H9 (cell line): ENCODE measurements at places on chromosomes 13 and 19. TPM values are rescaled to one million over a fixed set of nuclear protein-coding genes. Genes with fewer than 3 reads are reported as not detected.
A peak's percentile ranks its signal among the peaks of the same experiment; 100 is the strongest.

- no peak for DNase-seq
Observed at GRCh38 chr19:47497821-47498520, 14.0 kb upstream of the KPTN start.

- DNase-seq: no peak
Observed at GRCh38 chr19:45280471-45280961, 29.4 kb downstream of the MARK4 start.

SIGLEC11 gene
- total RNA-seq: not detected in 2 replicates

DNA sequence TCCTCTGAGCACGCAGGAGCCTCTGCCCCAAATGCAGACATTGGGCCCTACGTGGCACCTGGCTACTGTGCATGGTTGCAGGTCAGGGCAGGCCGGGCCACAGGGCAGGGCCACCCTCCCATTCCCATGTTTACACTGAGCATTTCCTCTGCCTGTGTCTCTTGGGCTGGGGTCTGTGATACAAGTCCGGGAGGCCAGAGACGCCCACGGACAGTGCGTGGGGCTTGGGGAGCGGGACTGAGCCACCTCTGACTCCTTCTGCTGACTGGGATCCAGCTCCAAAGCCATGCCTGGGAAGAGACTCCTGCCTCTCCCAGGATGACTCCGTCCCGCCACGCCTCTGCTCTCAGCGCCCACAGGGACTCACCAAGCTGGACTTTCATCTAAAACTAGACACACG lies 18.8 kb downstream of the GAS6 start:
- DNase-seq: no peak

CEACAM6 gene
- total RNA-seq: not detected in 2 replicates

POSTN gene
- 0.33 and 0.46 TPM in 2 replicates for total RNA-seq

DCT gene
- total RNA-seq: not detected in 2 replicates

GRCh38 chr19:10553943-10554381 lies 10.3 kb downstream of the ATG4D start:
- no peak for DNase-seq

GRCh38 chr19:5489551-5489950 lies 34.3 kb downstream of the ZNRF4 start:
- DNase-seq: no peak

GRCh38 chr19:55086730-55087541 lies 11.3 kb downstream of the EPS8L1 start:
- peak; percentile 98 for DNase-seq

PLPPR3 gene
- 57.9 and 61.2 TPM in 2 replicates for total RNA-seq

- DNase-seq: no peak
Observed at GRCh38 chr19:16637535-16637934, 9.5 kb upstream of the MED26 start.

DNA sequence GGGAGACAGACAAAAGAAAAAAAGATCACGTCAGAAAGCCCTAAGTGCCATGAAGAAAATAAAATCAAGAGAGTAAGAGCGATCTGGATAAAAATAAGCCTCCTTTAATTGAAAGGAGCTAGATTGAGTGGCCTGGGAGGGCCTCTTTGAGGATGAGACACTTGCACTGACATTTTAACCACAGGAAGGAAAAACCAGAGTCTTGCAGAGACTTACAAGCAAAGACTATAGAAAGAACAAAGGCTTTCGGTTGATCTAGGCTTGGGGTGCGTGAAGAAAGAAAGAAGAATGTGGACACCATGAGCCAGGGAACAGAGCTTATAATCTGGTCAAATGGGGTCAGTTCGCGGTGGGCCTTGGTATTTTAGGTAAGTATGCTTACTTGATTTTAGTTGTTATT lies 342.7 kb downstream of the COG6 start:
- no peak for DNase-seq

DNA sequence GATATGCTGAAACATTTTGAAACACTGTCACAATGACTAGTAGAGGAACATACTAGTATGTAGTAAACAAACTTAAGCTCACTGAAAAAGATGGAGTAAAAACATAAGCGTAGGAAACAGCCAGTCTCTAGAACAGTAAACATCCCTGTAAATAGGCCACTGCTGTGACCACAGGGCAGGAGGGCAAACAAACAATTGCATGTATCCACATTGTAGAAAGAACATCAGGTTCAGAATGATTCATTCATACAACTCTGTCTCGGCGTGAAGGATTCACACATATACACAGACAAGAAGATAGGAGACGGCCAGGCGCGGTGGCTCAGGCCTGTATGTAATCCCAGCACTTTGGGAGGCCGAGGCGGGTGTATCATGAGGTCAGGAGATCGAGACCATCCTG lies 390.1 kb downstream of the IRS2 start:
- DNase-seq: no peak

- DNase-seq: no peak
Observed at GRCh38 chr13:26541041-26541440, 16.4 kb upstream of the WASF3 start.

DNA sequence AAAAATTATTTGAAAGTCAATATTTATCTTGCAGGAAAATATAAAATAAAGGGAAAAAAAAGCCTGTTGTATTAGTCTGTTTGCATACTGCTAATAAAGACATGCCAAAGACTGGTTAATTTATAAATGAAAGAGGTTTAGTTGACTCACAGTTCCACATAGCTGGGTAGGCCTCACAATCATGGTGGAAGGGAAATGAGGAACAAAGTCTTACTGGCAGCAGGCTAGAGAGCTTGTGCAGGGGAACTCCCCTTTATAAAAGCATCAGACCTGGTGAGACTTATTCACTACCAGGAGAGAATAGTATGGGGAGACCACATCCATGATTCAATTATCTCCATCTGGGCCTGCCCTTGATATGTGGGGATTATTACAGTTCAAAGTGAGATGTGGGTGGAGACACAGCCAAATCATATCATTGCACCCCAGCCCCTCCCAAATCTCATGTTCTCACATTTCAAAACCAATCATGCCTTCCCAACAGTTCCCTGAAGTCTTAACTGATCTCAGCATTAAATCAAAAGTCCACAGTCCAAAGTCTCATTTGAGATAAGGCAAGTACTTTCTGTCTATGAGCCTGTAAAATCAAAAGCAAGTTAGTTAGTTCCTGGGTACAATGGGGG lies 1416.5 kb upstream of the SPRY2 start:
- no peak for DNase-seq

- DNase-seq: no peak
Observed at GRCh38 chr19:54530866-54531265, 28.2 kb downstream of the LAIR2 start.

DNA sequence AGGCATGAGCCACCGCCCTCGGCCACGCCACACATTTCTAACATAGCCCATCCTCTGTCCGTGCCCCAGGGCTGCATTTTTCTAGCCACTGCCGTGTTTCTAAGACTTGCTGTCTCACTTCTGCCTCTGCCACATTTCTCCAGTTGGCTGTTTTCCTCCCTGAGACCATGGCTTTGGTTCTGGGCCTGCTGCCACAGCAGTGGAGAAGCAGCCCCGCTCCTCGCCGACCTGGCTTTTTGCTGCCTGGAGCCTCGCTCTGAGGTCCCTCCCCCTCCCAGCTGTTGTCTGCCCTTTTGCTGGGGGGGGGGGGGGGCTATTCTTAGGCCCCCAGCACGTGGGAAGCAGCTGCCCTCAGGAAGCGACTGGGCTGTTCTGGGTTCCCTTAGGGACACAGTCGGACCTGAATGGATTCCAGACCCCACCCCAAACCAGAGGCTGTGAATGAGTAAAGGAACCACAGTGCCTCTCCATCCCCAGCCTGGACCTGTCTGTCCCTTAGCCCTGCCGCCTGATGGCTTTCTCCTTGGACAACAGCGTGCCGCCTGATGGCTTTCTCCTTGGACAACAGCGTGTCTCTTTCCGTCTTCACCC lies 3.3 kb downstream of the GYS1 start:
- no peak for DNase-seq

GRCh38 chr19:52554216-52554971 lies 15.7 kb upstream of the ZNF701 start:
- DNase-seq: no peak

GPI gene
- 373 and 381 TPM in 2 replicates for total RNA-seq

MEF2B gene
- 1.3 TPM in 2 replicates for total RNA-seq

DNA sequence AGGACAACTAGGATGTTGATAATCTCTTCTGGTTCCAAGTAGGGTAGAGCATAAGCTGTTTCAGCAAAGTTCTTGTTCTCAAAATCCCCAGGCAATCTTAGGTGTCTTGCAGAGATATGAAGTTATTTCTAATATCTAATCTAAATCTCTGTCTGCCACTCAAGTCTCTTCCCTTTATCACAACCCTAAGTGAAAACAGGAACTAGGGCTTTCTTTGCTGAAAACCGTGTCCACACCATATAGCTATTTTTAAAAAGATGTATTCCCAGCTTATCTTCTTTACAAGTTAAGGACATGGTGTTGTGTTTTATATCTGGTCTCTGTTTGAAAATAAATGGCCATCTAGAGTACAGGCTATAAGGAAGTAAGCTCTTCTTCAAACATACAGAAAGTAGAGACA lies 11.3 kb upstream of the RNASEH2B start:
- no peak for DNase-seq

GRCh38 chr13:27712421-27712820 lies 79.9 kb upstream of the GSX1 start:
- no peak for DNase-seq

DNA sequence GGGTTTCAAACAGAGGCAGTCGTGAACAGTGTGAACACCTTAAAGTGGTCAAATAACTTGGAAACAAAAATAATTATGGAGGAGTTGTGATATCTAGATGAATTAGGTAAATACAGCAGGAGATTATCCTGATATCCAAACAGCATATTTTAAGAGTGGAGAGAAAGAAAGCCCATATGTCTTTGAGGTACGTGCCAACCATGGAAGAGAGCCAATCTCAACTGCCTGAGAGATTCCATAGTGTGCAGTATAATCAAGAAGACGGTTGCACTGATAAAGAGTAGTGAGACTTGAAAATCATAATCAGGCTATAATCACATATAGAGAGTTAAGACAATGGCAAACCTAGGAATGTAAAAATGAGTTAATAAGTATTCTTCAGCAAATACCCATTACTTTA lies 472.8 kb upstream of the SLITRK5 start:
- no peak for DNase-seq

ACP7 gene
- total RNA-seq: 0.15 and 0.18 TPM in 2 replicates

LILRA1 gene
- total RNA-seq: not detected in 2 replicates

ZNF726 gene
- 0.11 and 0.18 TPM in 2 replicates for total RNA-seq

DNA sequence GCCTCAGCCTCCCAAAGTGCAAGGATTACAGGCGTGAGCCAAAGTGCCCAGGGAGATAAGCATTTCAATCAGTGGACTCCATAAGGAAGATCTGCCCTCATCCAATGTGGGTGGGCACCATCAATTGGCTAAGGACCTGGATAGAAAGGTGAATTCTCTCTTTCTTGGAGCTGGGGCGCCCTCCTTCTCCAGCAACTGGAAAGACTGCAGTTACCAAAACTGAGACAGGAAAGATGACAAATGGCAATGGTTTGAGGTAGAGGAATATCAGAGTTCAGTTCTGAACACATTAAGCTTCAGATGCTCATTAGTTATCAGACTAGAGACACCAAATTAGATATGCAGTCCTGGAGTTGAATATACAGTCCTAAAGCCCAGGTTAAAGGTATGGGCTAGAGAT lies 10.5 kb upstream of the ELF1 start:
- peak; percentile 35 for DNase-seq

- DNase-seq: no peak
Observed at GRCh38 chr19:5587661-5588060, 19.9 kb upstream of the TINCR start.

DCLK1 gene
- 35.8 and 36.2 TPM in 2 replicates for total RNA-seq

- DNase-seq: no peak
Observed at GRCh38 chr13:77898097-77898496, 20.5 kb downstream of the EDNRB start.

DNA sequence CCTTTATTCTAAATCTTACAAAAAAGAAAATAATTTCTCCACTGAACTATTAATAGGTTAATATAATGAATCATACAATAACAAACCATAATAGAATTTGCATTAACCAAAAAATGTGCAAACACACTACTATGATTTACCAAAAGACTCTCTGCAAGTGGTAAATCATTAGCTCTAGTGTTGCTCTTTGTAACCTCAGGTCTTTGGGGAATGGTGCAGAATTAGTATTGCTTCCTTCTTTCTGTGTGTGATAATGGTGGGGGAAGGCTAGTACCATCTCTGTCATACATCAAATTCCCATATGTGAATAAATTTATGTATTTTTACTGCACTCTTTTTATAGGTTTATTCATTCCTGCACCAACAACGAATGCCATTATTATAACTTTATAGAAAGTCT lies 105.1 kb downstream of the COG6 start:
- no peak for DNase-seq

GRCh38 chr13:113669231-113669754 lies 2.3 kb downstream of the GRK1 start:
- DNase-seq: no peak
